ENCODE measurements at places on chromosomes 16 and 17. TPM values are rescaled to one million over a fixed set of nuclear protein-coding genes. Genes with fewer than 3 reads are reported as not detected.

- DNase-seq = no peak
These were observed 28.6 kb upstream of the DBNDD1 start for GRCh38 chr16:90047714-90048346.

Gene HAS3
- total RNA-seq = 0.31 TPM

Gene PRR11
- 32.5 TPM for total RNA-seq

DNA sequence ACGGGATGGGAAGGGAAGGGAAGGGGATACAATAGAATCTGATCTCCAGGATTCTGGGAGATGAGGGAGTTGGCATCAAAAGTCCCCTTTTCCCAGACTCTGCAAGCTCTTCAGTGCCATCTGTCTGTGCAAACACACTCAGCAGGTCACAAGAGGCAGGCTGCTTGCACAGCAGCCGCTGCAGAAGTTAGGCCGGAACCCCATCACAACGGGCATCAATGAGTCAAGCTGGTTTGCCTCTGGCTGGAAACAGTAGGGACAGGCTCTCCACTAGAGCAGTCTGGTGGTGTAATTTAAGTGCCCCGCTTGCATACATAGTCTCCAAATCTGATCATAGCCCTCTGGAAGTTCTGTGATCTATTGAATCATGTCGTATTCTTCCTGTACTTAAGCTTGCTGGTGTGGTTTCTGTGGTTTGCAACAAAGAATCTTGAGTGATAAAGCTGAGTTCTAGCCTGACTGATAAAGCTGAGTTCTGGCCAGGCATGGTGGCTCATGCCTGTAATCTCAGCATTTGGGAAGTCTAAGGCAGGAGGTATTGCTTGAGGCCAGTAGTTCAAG, 33.7 kb upstream of the KDM8 start:
- DNase-seq = peak; percentile 91

GRCh38 chr17:39057701-39058206, 90.6 kb upstream of the FBXO47 start:
- DNase-seq = no peak

DNA sequence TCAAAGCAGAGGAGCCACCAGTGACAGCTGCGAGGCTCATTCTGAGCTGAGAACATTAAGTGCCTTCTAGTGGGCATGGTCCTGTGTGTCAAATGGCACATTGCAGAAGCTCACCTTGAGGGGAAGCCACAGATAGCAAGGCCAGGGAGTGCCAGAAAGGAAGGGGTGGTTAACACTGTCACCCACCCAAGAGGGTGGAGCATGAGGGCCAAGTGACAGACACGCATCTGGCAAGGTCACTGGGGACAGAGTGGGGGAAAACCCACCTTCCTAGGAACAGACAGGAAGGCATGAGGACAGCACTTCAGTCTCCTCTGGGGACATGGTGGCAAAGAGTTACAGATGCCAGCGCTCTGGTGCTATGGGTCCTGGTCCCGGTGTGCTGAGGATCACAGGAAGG, 22.1 kb downstream of the NUBP1 start:
- no peak for DNase-seq

GRCh38 chr17:6096201-6097004, 26.2 kb downstream of the WSCD1 start:
- no peak for DNase-seq

DNA sequence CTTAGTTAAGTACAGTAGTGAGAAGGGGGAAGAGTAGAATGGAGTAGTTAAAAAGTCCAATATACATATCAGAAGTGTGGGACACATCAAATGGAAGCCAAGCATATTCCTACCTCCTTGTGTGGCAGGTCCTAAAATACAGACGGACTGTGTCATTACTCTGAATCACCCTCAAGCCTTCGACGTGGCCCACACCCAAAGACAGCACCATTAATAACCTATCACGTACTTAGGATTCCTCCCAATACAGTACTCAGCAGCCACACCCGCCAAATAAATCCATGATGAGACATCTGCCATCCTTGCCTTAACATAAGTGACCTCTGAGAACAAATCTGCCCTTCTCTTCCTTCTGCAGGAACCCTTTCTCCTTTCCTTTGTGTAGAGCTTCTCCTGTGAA, 38.9 kb downstream of the UBE2G1 start:
- peak; percentile 90 for DNase-seq
